Activated T-cell treated with anti-CD3 and anti-CD28 coated beads, Interleukin-2, amount 50 U/mL, for 72 hours (primary cell): ENCODE measurements at places on chromosomes 3 and 15. TPM values are rescaled to one million over a fixed set of nuclear protein-coding genes. Genes with fewer than 3 reads are reported as not detected.

The TERC gene
- 23.0 TPM for total RNA-seq

The GOLGA8S gene
- 0.29 TPM for total RNA-seq

The LRRC49 gene
- total RNA-seq, result 0.41 TPM

The ITIH3 gene
- not detected for total RNA-seq

The ANKDD1A gene
- total RNA-seq, result 7.2 TPM

The DNAH12 gene
- total RNA-seq, result 0.21 TPM

The BCHE gene
- total RNA-seq, result not detected

The SNAPC5 gene
- 32.2 TPM for total RNA-seq

The CISH gene
- total RNA-seq, result 271 TPM

The SYNPR gene
- not detected for total RNA-seq

DNA sequence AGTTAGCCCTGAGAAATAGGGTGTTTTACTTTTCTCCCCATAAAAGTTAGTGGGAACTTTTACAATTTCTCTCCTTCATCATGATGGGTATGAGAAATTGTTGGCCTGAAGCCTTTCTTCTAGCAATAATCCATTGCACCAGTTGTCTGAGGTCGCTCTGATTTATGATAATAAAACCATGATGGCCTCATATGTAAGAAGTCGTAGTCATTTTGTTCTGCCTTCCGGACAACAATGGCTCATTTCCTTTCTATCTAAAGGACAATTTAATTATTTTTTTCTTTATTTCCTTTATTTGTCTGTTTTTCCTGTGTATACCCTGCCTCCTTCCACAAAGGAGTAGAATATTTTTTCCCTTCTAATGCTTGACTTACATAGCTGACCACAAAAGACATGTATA lies 31.6 kb upstream of the GNB4 start:
- H3K36me3 ChIP-seq, result no peaks in the 10 kb centered on the region
- H3K27me3 ChIP-seq, result no peaks in the 10 kb centered on the region
- H3K4me1 ChIP-seq, result no peaks in the 10 kb centered on the region
- no peak overlapping the region for H3K27ac ChIP-seq

DNA sequence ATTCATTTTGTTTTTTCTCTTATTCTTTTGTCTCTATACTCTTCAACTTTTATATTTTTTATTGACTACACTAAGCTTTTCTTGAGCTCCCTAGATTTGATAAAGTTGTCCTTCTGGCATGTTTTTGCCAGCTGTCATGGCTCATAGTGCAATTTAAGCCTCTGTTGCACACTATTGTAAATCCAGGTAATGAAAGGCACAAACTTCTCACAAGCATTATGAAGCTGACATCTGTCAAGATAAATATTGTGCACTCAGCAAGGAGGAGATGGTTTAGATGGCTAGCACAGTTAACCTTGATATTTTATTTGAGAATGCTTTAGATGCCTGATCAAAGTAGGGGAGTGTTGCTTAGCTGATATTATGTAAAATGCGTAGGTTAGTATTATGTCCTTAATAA lies 1280.9 kb downstream of the NSUN3 start:
- no peak for DNase-seq
- H3K27me3 ChIP-seq, result no peaks in the 10 kb centered on the region
- no peaks in the 10 kb centered on the region for H3K4me1 ChIP-seq
- no peak overlapping the region for H3K27ac ChIP-seq
- H3K36me3 ChIP-seq, result no peaks in the 10 kb centered on the region

GRCh38 chr3:169746924-169747323 lies 17.9 kb downstream of the TERC start:
- no peak for DNase-seq
- H3K4me1 ChIP-seq, result peaks cover 17% of the 10 kb centered on the region
- no peak overlapping the region for H3K27ac ChIP-seq
- peaks cover 32% of the 10 kb centered on the region for H3K27me3 ChIP-seq

- no peak for DNase-seq
- H3K36me3 ChIP-seq, result peaks cover 11% of the 10 kb centered on the region
- H3K4me3 ChIP-seq, result no peak overlapping the region
- H3K27ac ChIP-seq, result peak overlapping the region; percentile 96
- H3K27me3 ChIP-seq, result no peaks in the 10 kb centered on the region
These were observed 4.5 kb downstream of the ARL8B start for GRCh38 chr3:5126586-5126985.

DNA sequence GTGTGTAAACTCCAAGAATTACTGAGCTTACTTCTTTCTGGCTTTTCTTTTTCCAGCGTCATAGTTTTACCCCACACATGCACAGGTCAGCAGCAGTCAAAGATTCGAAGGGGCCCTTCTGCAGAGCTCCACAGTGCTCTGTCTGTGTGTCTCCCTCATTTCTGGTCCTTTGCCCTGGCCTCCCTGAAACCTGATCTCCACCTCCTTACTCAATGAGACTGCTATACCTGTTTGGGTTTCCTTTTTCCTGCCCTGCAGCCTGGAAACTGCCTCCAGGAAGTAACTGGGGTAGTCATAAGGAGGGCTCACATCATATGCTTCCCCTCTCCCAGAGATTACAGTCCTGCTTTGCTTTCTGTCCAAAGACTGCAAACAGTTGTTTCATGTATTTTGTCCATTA lies 82.8 kb upstream of the TNIK start:
- H3K36me3 ChIP-seq, result no peaks in the 10 kb centered on the region
- no peak overlapping the region for H3K27ac ChIP-seq
- no peak for DNase-seq
- no peaks in the 10 kb centered on the region for H3K27me3 ChIP-seq
- no peaks in the 10 kb centered on the region for H3K4me1 ChIP-seq

- H3K4me3 ChIP-seq, result peak within 1 kb of the TSS; percentile 84
- no peak within 1 kb of the TSS for H3K27ac ChIP-seq
- H3K36me3 ChIP-seq, result no peaks in the 10 kb centered on the region
- H3K4me1 ChIP-seq, result peaks cover 9% of the 10 kb centered on the region
- peak; percentile 55 for DNase-seq
These were observed at the start of gene ANKDD1A for GRCh38 chr15:64911311-64912186. ANKDD1A (plus strand) TSS chr15:64911902; CDS start chr15:64911931, 29 bp downstream.

- no peak overlapping the region for H3K4me3 ChIP-seq
- H3K27ac ChIP-seq, result no peak overlapping the region
- H3K27me3 ChIP-seq, result peaks cover 27% of the 10 kb centered on the region
- H3K4me1 ChIP-seq, result no peaks in the 10 kb centered on the region
- no peak for DNase-seq
- H3K36me3 ChIP-seq, result no peaks in the 10 kb centered on the region
These were observed 81.5 kb upstream of the NTRK3 start for GRCh38 chr15:88337993-88338392.

- H3K4me3 ChIP-seq, result no peak overlapping the region
- no peaks in the 10 kb centered on the region for H3K27me3 ChIP-seq
- H3K27ac ChIP-seq, result no peak overlapping the region
- H3K36me3 ChIP-seq, result no peaks in the 10 kb centered on the region
These were observed 75.1 kb downstream of the ARRDC4 start for GRCh38 chr15:98035577-98036010.

DNA sequence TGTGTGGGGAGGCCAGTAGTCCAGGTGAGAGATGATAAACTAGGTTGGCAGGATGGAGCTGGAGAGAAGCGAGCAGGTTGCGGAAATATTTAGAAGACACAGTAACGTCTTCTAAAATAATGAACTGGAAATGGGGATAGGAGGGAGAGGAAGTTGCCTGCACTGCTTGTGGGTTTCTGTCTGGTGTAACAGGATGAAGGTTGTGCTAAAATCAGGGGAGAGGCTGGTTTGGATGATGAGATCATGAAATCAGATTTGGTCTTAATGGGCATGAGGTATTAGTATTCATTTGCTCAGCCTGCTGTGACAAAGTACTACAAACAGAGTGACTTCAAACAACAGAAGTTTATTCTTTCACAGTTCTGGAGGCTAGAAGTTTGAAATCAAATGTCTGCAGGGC lies 32.1 kb upstream of the TNFAIP8L3 start:
- peaks cover 2% of the 10 kb centered on the region for H3K36me3 ChIP-seq
- peaks cover 22% of the 10 kb centered on the region for H3K27me3 ChIP-seq
- no peak overlapping the region for H3K4me3 ChIP-seq

DNA sequence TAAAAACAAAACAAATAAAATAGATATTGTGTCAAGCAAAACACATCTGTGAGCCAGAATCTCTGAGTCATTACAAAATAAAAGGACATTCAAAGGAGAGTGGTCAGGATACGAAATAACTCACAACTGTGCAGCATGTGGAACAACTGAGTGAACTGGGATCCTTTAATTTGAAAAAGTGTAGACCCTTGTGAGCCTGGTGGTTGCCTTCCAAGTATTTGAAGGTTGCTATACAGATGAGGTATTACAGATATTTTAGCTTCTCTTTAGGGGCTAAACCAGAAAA lies 26.7 kb downstream of the KCNMB2 start:
- no peak for DNase-seq
- no peaks in the 10 kb centered on the region for H3K36me3 ChIP-seq
- H3K4me3 ChIP-seq, result no peak overlapping the region
- no peak overlapping the region for H3K27ac ChIP-seq

DNA sequence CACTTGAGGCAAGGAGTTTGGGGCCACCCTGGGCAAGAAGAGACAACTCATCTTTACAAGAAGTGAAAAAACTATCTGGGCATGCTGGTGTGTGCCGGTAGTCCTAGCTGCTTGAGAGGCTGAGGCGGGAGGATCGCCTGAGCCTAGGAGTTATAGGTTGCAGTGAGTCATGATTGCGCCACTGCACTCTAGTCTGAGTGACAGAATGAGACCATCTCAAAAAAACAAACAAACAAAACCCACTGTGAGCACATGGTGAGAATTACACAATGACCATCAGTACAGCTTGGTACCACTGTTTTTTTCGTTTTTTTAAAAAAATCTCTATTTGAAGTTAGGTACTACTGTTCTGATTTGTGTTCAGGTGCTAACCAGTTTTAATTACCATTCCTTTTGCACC lies 13.6 kb downstream of the VPS39 start:
- H3K4me3 ChIP-seq, result peak overlapping the region; percentile 75
- no peaks in the 10 kb centered on the region for H3K27me3 ChIP-seq
- peak; percentile 53 for DNase-seq
- peak overlapping the region; percentile 46 for H3K27ac ChIP-seq

DNA sequence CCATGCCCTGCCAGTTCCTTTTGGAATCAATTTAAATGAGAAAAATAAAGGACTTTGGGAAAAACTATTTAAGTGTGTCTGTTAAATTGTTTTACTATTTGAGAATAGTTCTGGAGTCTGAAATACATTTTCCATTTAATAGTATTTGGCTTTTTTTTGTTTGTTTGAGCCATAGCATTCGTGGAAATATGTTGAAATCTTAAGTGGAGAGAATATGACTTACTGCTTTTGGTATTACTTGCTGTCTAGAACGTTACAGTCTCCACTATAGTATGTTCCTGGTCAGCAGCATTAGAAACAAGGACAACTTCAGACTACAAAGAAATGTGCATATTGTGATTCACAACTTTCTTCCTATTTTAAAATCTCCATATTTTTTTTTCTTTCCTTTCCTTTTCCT lies 179.4 kb downstream of the GHSR start:
- H3K27me3 ChIP-seq, result no peaks in the 10 kb centered on the region
- no peak overlapping the region for H3K27ac ChIP-seq
- H3K4me1 ChIP-seq, result no peaks in the 10 kb centered on the region
- no peak for DNase-seq
- no peaks in the 10 kb centered on the region for H3K36me3 ChIP-seq

GRCh38 chr3:50418850-50419249 lies 59.5 kb upstream of the TMEM115 start:
- no peaks in the 10 kb centered on the region for H3K27me3 ChIP-seq
- no peaks in the 10 kb centered on the region for H3K4me1 ChIP-seq

- H3K27ac ChIP-seq, result no peak overlapping the region
- no peaks in the 10 kb centered on the region for H3K36me3 ChIP-seq
These were observed 109.6 kb upstream of the SEMA6D start for GRCh38 chr15:47607695-47608094.

- H3K27ac ChIP-seq, result no peak overlapping the region
- no peak overlapping the region for H3K4me3 ChIP-seq
- no peak for DNase-seq
- H3K4me1 ChIP-seq, result no peaks in the 10 kb centered on the region
- no peaks in the 10 kb centered on the region for H3K36me3 ChIP-seq
- H3K27me3 ChIP-seq, result no peaks in the 10 kb centered on the region
These were observed 121.4 kb downstream of the GABRG3 start for GRCh38 chr15:27092390-27092789.

- H3K27ac ChIP-seq, result no peak overlapping the region
- no peak overlapping the region for H3K4me3 ChIP-seq
- no peak for DNase-seq
- no peaks in the 10 kb centered on the region for H3K27me3 ChIP-seq
These were observed 32.7 kb downstream of the GNB4 start for GRCh38 chr3:179418610-179419009.

DNA sequence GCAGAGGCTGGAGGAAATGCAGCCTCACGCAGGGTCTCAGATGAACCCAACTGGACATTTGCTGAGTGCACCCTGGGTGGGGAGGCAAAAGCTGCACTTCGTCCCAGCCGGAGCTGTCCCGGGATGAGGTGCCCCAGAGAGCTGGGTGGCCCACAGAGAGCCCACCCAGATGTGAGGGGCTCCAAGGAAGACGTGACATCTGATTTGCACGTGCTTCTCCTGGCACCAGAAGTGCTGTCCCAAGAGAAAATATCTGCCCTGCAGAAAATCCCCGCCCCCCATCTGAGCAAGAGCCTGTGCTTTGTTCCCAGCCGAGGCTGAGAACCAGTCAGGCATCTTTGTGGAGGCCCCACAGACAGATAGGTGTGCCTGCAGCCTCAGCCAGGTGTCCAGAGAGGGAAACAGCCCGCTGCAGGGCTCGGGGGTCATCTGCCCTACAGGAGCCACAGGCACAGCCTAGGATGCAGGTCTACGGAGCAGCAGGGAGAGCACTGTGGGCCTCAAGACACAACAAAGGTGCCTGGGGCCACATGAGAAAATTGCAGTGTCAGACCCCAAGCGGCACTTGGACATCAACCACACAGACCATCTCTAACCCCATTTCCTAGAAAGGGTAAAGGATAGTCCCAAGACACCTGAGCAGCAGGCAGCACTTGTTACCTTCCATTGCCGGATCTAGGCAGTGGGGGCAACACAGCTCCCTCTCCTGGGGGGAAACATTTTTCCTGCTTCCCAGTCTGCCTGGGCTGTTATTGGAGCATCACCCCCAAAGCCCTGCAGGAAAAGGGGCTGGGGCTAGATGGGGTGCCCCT lies 5.8 kb downstream of the TMIE start:
- no peaks in the 10 kb centered on the region for H3K36me3 ChIP-seq
- H3K4me1 ChIP-seq, result peaks cover under 1% of the 10 kb centered on the region
- no peak for DNase-seq
- H3K4me3 ChIP-seq, result no peak overlapping the region

GRCh38 chr3:66401157-66401550 lies 99.7 kb downstream of the LRIG1 start:
- no peak overlapping the region for H3K27ac ChIP-seq
- no peaks in the 10 kb centered on the region for H3K27me3 ChIP-seq

DNA sequence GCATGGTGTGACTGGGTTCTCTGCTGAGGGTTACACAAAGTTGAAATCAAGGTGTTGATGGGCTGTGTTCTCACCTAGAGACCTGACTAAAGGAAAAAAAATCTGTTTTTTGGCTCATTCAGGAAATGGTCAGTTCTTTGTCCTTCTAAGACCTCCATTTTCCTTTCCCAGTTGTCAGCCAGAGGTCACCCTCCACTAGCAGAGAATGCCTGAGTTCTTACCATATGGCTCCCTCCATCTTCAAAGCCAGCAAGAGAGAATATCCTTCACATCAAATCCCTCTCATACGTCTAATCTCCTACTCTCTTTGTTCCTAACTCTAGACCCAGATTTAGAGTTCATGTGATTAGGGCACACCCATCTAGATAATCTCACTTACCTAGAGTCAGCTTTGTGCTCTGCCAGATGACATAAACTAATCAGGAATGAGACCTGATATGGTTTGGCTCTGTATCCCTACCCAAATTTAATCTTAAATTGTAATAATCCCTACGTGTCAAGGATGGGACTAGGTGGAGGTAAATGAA lies 19.4 kb downstream of the ANKRD28 start:
- H3K36me3 ChIP-seq, result peaks cover 3% of the 10 kb centered on the region
- no peak for DNase-seq
- peaks cover 30% of the 10 kb centered on the region for H3K4me1 ChIP-seq
- no peak overlapping the region for H3K4me3 ChIP-seq
- H3K27ac ChIP-seq, result no peak overlapping the region
